Effector memory CD8-positive, alpha-beta T cell (primary cell): ENCODE measurements at places on chromosomes 12 and 14.

DNA sequence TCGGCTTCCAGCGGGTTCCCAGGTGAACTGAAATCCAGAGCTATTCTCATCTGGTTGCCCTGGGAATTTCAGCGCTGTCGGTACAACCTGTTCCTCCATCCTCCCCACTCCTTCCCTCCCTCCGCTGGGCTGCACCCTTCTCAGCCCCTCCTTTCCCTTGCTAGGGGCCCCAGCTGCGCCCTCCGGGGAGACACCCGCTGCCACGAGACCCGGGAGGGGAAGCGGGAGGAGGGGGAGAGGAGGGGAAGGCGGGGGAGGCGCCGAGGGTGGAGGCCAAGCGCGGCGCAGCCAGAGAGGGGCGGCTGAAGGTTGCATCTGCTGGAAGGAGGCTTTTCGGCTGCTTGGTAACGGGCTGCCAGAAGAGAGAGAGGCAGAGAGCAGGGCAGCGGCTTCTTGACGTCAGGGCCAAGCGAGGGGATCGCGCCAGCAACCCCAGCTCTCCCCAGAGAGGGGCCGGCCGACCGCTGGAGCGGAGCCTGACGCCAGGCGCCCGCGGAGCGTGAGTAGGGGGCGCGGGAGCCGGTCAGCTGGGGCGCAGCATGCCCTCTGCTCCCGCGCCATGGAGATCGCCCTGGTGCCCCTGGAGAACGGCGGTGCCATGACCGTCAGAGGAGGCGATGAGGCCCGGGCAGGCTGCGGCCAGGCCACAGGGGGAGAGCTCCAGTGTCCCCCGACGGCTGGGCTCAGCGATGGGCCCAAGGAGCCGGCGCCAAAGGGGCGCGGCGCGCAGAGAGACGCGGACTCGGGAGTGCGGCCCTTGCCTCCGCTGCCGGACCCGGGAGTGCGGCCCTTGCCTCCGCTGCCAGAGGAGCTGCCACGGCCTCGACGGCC is at the start of gene KCNA5:
Gene KCNA5, plus strand, starts transcription at position 291 of the 831 bp plus-strand sequence. Its CDS starts 269 bp downstream, at position 560.
- DNase-seq = no peak

DNA sequence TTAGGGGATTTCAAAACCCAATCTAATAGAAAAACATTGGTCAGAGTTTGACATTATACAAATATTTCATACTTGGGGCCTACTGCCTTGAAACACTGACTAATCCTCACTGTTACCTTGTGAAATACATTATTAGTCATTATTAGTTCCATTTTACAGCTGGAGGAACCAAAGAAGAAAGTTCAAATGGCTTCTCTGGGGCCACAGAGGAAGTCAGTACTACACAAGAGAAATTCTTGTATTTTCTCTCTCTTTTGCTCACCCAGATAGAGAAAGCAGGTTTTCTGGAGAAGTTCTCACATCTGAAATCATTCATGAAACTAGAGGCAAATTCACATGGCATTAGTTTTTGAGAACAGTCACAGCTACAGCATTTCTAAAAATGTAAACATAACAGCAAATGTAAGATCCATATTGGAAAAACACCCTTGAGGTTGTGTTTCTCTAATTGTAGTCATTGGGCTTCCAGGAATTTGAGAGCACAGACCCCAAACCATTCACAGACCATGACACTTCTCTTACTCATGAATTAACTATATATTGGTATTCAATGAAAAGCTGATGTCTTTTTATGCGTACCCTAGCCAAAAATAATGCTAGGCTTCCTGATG is 83.0 kb downstream of the LLPH start:
- no peak for DNase-seq

- no peak for DNase-seq
Measured at GRCh38 chr12:21683115-21683514, 25.5 kb upstream of the LDHB start.

DNA sequence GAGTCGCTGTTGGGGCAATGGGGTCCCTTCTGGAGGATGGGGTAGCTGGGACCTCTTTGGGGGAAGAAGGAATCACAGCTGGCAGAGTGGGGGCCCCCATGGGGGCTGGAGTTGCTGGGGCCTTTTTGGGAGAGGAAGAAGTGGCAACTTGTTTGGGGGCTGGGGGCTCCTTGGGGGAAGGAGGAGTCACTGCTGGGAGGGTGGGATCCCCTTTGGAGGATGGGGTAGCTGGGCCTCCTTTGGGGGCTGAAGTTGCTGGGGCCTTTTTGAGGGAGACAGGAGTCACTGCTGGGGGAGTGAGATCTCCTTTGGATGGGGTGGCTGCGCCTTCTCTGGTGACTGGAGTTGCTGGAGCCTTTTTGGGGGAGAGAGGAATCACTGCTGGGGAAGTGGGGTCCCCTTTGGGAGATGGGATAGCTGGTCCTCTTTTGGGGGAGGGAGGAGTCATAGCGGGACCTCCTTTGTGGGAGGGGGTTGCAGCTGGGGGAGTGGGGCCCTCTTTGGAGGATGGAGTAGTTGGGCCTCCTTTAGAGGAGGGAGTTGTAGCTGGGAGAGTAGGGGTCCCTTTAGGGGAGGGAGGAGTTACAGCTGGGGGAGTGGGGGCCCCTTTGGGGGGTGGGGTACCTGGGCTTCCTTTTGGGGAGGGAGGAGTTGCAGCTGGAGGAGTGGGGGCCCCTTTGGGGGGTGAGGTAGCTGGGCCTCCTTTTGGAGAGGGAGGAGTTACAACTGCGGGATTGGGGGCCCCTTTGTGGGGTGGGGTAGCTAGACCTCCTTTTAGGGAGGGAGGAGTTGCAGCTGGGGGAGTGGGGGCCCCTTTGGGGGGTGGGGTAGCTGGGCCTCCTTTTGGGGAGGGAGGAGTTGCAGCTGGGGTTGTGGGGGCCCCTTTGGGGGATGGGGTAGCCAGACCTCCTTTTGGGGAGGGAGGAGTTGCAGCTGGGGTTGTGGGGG is 7.9 kb downstream of the NACA start:
- DNase-seq = no peak
